ENCODE measurements at places on chromosomes 3 and 15.

DNA sequence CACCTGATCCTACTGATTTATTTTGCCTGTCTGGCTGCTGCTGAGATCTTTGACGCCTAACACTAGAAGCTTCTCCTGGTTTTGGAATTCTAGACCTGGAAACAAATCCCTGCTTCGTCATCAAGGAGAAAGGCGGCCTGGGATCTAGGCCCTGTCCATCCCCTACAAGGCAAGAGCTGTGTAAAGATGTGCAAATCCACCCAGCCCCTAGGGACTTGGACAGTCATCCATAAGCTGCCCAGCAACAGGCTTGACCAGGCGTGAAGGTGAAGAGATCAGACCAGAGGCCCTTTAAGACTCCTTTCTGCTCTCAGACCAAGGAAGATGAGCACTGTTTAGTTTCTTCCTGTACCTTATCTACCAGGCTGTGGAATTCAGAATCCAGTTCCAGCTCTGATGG, 32.2 kb downstream of the SLC41A3 start:
- DNase-seq, result no peak

- no peak for DNase-seq
Measured at GRCh38 chr3:122233101-122233952, 49.9 kb downstream of the CASR start.

- no peak for DNase-seq
Measured at GRCh38 chr15:39403640-39404117, 177.2 kb upstream of the THBS1 start.

- no peak for DNase-seq
Measured at GRCh38 chr3:11613851-11614487, 29.7 kb downstream of the VGLL4 start.

GRCh38 chr3:140092848-140093536, 158.0 kb downstream of the CLSTN2 start:
- no peak for DNase-seq

DNA sequence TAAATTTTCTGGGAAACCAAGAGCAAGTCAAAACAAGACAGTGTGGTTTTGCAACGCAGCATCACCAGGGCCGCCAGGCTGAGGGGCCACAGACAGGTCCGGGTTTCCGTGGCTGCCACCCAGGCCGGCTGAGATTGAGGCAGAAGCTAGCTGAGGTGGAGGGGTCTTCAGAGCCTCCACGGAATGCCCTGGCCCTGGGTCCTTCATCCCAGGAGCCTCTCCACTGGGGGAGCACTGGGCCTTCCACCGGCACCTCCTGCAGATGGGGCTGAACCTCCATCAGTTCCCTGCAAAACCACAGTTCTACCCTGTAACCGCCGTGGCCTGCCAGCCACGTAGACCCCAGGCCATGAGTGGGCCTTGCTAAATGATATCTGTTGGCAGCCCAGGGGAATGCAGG, 152.7 kb downstream of the CHSY1 start:
- DNase-seq, result no peak

- no peak for DNase-seq
Measured at GRCh38 chr3:58657036-58657520, 9.5 kb downstream of the FAM3D start.

GRCh38 chr3:76043746-76044145, 258.4 kb upstream of the ZNF717 start:
- DNase-seq, result peak; percentile 79

GRCh38 chr3:107938143-107938542, 152.7 kb downstream of the CD47 start:
- no peak for DNase-seq

- DNase-seq, result no peak
Measured at GRCh38 chr15:88118035-88118434, 138.5 kb downstream of the NTRK3 start.

DNA sequence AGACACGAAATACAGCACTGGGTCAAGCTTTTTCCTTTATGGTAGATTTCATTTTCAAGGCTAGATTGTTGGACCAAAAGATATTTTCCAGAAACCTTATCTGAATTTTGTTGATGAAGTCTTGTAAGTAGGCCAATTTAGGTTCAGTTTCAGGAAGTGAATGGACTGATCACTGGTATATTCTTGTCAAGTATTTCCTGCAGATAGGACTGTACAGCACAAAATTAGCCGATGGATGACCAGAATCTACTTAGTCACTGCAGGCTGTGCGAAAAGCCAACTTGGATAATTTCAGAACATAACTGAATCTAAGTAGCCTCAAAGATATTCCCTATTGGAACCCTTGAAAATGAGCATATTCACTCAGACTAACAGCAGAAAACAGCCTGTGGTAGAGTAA, 206.5 kb downstream of the NR1D2 start:
- no peak for DNase-seq

DNA sequence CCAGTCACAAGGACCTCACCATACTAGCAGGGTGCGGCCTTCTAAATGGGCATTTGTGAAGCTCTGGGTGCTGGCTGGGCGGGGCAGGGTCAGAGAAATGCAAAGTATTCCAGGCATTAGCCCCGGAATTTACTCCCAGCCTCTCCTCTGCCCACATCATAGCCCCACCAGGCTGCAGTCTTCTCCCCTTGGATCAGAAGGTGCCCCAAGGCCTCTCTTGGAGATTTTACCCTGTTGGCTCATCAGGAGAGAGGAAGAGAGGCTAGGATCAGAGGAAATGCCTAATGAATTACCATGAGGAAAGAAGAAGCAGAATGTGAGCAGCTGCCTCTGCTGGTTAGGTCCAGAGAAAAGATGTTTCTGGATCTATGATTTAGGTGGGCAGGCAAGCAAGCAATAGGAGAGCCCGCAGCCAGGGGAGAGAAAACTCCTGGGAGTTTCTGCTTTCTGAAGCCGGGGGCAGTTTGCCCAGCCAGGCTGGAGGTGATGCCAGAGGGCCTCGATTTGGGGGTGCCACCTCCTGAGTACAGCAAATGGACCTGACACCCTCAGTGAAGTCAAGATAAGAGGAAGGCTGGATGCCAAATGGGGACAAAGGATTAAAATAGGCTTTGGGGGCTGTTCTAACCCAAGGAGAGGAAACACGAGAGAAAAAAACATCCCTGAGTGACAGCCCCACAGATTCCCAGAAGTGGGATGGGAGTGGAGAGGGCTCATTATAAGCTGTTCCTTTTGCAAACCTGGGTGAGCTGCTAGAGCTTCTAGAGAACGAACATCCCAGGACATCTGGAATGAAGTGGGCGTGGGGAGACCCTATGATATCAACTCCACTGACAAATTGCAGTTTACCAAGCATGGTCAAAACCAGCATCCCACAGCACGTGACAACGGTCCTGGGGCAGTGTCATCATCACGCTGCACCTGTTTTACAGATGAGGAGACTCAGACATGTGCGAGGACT, 65.4 kb downstream of the BDH1 start:
- no peak for DNase-seq

- DNase-seq, result no peak
Measured at GRCh38 chr3:35335703-35336102, 303.6 kb upstream of the ARPP21 start.

DNA sequence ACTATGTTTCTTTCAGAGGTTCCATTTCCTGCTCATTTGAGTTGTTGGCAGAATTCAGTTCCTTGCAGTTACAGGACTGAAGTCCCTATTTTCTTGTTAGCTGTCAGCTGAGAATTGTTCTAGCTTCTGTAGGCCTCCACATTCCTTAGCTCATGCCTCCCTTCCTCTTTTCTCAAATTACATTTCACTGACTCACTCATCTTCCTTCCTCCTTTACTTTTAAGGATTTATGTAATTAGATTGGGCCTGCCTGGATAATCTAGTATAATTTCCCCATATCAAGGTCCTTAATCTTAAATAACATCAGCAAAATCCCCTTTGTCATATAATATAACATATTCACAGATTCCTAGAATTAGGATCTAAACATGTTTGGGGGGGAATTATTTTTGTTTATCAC, 40.6 kb upstream of the RBMS3 start:
- DNase-seq, result no peak

- DNase-seq, result no peak
Measured at GRCh38 chr3:31937225-31937624, 43.8 kb downstream of the OSBPL10 start.

DNA sequence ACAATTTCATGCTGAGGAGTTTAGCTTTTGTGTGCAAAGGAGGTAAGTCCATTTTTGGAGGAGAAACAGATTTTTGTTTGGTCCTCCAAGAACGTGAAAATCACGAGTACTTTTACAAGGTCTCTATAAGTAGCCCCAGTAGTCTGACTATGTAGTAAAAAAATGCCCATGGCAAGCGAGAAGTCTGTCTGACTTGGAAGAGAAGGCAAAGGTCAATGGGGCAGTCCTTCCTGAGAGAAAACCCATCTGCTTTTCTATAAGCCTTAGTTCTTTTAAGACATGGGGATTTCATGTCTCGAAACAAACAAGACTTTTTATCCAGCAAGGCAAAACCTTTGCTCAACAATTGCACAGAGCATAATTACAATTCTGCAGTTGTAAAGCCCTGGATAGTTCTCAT, 183.2 kb downstream of the GAP43 start:
- DNase-seq, result no peak
